ENCODE measurements at places on chromosomes 2 and 18.

- DNase-seq = no peak
Observed at GRCh38 chr2:96140941-96141623, 2.8 kb upstream of the ASTL start.

GRCh38 chr2:23404426-23404825 lies 19.4 kb downstream of the KLHL29 start:
- DNase-seq = no peak

DNA sequence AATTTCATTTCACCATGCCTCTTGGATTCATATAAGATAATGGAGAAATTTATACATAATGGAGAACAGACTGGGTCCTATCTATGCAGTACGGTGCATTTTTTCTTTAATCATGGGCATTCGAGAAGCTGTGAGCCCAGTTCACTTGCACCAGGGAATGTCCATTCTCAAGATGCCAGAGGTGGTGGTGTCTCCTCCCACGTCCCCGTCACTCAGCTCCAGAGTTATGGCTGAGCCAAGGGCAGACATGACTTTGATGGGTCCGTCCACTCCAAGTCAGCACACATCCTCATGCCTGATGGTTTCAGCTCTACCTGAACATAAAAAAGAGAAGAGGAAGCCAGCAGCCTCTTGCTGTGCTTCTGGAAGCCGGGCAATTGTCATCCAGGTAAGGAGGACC lies 42.1 kb upstream of the CREG2 start:
- no peak for DNase-seq

GRCh38 chr2:112821142-112821541 lies 15.4 kb downstream of the IL1B start:
- no peak for DNase-seq

- DNase-seq = no peak
Observed at GRCh38 chr2:216113572-216113971, 4.4 kb downstream of the XRCC5 start.

GRCh38 chr18:8701546-8702118 lies 3.7 kb upstream of the MTCL1 start:
- no peak for DNase-seq

- DNase-seq = no peak
Observed at GRCh38 chr2:86140969-86141392, 34.9 kb downstream of the PTCD3 start.

GRCh38 chr2:11812466-11813248 lies 66.2 kb downstream of the LPIN1 start:
- no peak for DNase-seq

- DNase-seq = no peak
Observed at GRCh38 chr2:113692698-113693428, 63.6 kb downstream of the SLC35F5 start.

- no peak for DNase-seq
Observed at GRCh38 chr18:10926621-10927161, 222.7 kb downstream of the PIEZO2 start.

DNA sequence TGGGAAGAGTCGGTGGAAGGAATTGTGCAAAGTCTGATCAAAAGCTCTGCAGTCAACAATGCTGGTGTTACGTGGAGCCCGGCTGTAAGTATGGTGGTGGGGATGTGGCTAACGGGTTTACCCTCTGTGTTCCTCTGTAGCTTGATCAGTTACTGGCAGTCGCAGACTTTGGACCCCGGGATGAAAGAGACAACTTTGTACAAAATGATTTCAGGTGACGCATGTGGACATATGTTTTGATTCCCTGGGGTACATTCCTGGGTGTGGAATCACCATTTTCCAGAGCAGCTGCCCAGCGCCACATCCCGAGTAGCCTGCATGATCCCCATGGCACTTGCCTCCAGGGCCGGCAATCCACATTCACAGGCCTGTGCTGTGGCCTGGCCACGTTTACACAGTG lies 9.8 kb downstream of the RBFA start:
- DNase-seq = no peak

- no peak for DNase-seq
Observed at GRCh38 chr2:21019000-21019677, 24.7 kb downstream of the APOB start.

- no peak for DNase-seq
Observed at GRCh38 chr2:42268528-42269151, 92.4 kb downstream of the COX7A2L start.

DNA sequence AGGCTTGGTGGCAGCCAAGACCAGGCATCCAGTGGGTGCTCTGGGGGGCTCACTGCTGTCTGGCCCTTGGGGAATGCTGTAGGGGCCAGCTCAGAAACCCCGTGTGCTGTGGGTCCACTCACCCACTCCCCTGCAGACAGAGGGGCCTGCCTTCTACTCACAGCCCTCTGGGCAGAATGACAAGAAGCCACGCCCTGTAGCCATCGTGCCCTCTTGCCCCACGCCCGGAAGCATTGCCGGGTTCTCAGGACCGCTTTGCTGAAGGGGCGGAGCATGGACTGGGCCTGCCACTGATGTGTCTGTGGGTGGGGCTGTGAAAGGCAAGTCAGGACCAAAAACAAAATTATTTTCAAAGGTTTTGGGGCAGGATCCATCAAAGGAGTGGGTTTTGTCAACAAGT lies 27.8 kb downstream of the GLI2 start:
- DNase-seq = no peak

DNA sequence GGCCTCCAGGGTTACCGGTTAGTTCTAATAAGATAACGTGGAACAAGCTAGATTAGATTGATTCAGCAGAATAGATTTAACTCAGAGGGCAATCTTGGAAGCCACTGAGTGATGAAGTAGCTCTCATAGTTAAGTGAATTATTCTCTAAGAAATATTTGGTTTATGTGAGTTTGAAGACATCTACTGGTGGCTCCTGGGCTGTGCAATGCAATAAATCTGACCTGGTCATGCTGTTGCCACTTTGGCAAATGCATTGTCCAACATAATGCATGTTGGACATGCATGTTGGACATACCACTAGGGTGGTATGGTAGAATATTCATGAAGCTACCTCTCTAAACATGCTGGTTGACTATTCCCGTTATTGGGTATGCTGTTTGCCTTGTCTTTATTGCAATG lies 493.7 kb upstream of the VRK2 start:
- no peak for DNase-seq

DNA sequence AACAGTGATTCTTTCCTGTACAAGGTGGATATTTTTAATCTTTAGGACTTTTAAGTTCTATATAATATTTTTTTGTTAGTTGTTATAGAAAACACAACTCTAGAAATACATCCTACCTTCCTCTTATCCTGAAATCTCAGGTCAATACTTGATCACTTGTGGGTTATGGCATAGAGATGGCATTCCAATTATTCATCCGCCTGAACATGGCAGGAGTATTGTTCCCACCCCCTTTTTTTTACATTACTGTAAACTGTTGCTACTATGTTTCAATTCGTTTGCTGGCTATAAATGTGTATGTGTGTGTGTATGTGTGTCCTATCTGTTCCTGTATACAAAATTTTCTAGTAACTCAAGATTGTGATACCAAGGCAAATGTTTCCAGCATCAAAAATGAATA lies 43.3 kb upstream of the FN1 start:
- no peak for DNase-seq

DNA sequence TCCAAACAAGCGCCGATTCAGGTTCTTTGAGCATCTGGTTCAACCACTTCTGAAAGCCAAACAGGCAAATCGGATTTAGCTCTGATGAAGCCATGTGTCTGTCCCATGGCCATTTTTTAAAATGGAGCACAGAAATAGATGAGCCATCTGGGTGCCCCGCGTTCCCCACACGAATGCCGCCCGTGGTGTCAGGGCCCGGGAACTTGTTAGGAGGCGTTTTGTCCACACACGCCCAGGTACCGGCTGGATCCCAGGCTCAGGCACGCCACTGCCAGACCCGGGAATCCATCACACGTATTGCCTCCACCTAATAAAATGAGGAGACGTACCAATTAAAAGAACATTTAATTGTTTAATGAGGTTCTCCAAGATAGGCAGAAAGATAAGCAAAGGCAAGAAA lies 374.4 kb upstream of the SALL3 start:
- no peak for DNase-seq

DNA sequence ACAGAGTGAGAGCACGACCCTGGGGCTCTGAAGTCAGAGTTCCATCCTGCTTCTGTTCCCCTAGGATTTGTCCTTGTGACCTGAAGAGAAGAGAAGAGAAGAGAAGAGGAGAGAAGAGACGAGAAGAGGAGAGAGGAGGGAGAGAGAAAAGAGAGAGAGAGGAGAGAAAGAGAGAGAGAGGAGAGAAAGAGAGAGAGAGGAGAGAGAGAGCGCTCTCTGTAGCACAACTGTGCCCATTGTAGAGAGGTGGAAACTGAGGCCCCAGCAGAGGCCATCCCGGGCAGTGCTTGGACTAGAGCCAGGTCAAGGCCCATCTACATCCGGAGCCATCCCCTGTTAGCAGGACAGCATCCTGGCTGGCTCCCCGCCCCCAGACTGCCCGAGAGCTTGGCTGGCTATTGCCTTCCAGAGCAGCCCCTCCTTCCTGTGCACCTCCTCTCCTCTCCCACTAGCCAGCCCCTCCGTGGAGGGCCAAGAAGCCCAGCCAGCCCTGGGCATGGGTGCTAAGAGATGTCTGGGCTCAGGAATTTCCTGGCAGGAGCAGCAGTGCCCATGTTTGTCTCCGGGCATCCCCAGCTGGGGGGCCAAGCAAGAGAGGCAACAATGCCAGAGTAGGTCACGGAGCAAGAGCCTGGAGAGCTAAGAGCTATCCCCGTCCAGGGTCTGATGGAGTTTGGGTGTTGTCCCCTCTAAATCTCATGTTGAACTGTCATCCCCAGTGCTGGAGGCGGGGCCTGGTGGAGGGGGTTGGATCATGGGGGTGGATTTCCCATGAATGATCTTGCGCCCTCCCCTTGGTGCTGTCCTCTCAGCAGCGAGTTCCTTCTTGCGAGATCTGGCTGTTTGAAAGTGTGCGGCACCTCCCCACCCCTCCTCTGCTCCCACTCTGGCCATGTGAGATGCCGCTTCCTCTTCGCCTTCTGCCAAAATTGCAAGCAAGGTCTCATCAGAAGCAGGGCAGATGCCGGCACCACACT lies 18.2 kb upstream of the GPR55 start:
- no peak for DNase-seq

GRCh38 chr2:219266886-219267285 lies 12.3 kb upstream of the DNAJB2 start:
- DNase-seq = no peak
